Cortex of kidney (tissue), 1 donor: ENCODE measurements at places on chromosomes 11 and 22.

- no peak for DNase-seq
Measured at GRCh38 chr11:70725278-70725677, 326.9 kb downstream of the CTTN start.

DNA sequence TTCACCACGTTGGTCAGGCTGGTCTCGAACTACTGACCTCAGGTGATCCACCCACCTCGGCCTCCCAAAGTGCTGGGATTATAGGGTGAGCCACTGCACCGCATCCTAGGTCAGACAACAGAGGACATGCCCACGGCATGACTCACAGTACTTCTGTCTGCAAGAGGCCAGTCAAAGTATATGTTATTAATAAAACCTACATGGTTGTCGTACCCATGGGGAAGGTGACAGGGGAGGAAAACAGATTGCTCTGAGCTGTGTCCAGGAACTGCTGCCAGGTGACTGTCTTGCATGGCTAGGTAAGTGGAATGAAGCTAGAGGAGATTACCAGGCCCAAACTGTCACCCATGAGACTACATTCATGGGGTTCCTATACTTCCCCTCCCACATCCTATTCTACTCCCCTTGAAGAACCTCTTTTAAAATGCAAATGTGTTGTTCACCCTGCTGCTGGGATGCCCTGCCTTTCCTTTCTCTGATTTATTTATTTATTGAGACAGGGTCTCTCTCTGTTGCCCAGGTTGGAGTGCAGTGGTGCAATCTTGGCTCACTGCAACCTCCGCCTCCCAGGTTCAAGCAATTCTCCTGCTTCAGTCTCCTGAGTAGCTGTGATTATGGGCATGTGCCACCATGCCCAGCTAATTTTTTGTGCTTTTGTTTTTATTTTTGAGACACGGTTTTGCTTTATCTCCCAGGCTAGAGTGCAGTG lies 2.0 kb upstream of the NLRX1 start:
- no peak for DNase-seq

DNA sequence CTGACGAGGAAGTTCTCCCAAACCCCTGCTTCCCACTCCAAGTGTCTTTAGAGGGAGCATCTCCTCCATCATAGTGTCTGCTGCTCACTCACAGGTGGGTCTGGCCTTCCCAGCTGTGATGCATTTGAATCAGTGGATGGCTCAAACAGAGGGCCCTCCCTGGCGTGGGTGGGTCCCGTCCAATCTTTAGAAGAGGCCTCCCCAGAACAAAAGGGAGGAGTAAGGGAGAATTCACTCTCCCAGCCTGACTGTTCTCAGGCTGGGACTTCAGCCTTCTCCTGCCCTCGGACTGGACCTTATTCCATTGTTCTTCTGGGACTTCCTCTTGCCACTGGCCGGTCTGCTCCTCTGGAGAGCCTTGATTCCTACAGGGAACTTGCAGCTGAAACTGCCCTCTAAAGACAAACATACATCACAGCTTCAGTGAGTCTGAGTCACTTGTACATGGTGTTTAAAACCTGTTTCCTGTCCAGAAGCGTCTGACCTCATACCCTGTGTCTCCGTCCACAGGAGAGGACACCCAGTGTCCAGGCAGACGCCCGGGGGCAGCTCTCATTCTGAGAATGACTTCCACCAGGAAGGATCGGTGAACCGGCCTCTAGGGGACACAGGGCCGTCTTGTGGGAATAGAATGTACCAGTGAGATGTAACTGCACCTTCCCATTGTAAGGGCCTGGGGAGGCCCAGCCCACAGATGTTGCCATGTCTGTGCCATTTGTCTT lies 234.7 kb downstream of the BRD1 start:
- no peak for DNase-seq

GRCh38 chr11:6417907-6418556 lies 862 bp downstream of the APBB1 start:
- DNase-seq, result no peak

- DNase-seq, result no peak
Measured at GRCh38 chr11:14342906-14343305, 16.1 kb downstream of the RRAS2 start.
